Bladder microvascular endothelial cell (primary cell): ENCODE measurements at places on chromosomes 16 and 17. TPM values are rescaled to one million over a fixed set of nuclear protein-coding genes. Genes with fewer than 3 reads are reported as not detected.

The SLC13A2 gene
- not detected in 2 replicates for total RNA-seq

The ARSG gene
- 0.97 and 3.8 TPM in 2 replicates for total RNA-seq

The SLFN12L gene
- 0.16 and 0.25 TPM in 2 replicates for total RNA-seq

The ZNF785 gene
- total RNA-seq: 6.8 and 10.0 TPM in 2 replicates

The CHST6 gene
- 0.16 and 3.1 TPM in 2 replicates for total RNA-seq

The CCL17 gene
- not detected in 2 replicates for total RNA-seq

The KLHL10 gene
- under 0.01 and 0.19 TPM in 2 replicates for total RNA-seq

The MNT gene
- total RNA-seq: 2.1 and 5.7 TPM in 2 replicates

The NACA2 gene
- total RNA-seq: not detected in 2 replicates

The SULT1A2 gene
- total RNA-seq: 0.16 TPM in 1 of 2 replicates, not detected in the other

The FOXJ1 gene
- total RNA-seq: under 0.01 TPM in 1 of 2 replicates, not detected in the other

The PIPOX gene
- 2.3 and 2.8 TPM in 2 replicates for total RNA-seq

The GNGT2 gene
- total RNA-seq: 0.50 and 1.3 TPM in 2 replicates

The PPY gene
- total RNA-seq: not detected in 2 replicates

The CACNA1G gene
- not detected in 2 replicates for total RNA-seq

The MPO gene
- total RNA-seq: under 0.01 TPM in 1 of 2 replicates, not detected in the other

The TERB1 gene
- 0.06 and 0.16 TPM in 2 replicates for total RNA-seq

The TBC1D28 gene
- 0.19 TPM in 1 of 2 replicates, not detected in the other for total RNA-seq

The APOBR gene
- total RNA-seq: not detected in 2 replicates

The ICAM2 gene
- total RNA-seq: 398 and 432 TPM in 2 replicates

The KRTAP16-1 gene
- total RNA-seq: not detected in 2 replicates

The CMTM2 gene
- total RNA-seq: not detected in 2 replicates

The TRAPPC1 gene
- total RNA-seq: 45.3 and 77.3 TPM in 2 replicates

The KRTAP1-1 gene
- total RNA-seq: not detected in 2 replicates
